ENCODE measurements at places on chromosomes 5 and 9. TPM values are rescaled to one million over a fixed set of nuclear protein-coding genes. Genes with fewer than 3 reads are reported as not detected.

Gene TRAF2
- 34.4 TPM for total RNA-seq

Gene IL7R
- total RNA-seq, result 0.11 TPM

Gene NEUROG1
- total RNA-seq, result 7.3 TPM

Gene PPP2R2B
- 4.1 TPM for total RNA-seq

Gene F12
- total RNA-seq, result 2.3 TPM

Gene LIFR
- total RNA-seq, result 21.3 TPM

Gene PDE4D
- total RNA-seq, result 11.8 TPM

Gene CD14
- total RNA-seq, result 0.28 TPM

Gene FBXO10
- 25.6 TPM for total RNA-seq

GRCh38 chr5:143120460-143121134, 282.9 kb downstream of the NR3C1 start:
- no peaks in the 10 kb centered on the region for H3K36me3 ChIP-seq
- H3K4me3 ChIP-seq, result no peak overlapping the region
- H3K27me3 ChIP-seq, result no peaks in the 10 kb centered on the region
- H3K4me1 ChIP-seq, result no peaks in the 10 kb centered on the region

GRCh38 chr5:36744773-36745589, 131.6 kb upstream of the NIPBL start:
- no peak for DNase-seq
- H3K27ac ChIP-seq, result no peak overlapping the region
- peaks cover 57% of the 10 kb centered on the region for H3K27me3 ChIP-seq
- no peaks in the 10 kb centered on the region for H3K36me3 ChIP-seq
- H3K4me1 ChIP-seq, result peaks cover 13% of the 10 kb centered on the region

DNA sequence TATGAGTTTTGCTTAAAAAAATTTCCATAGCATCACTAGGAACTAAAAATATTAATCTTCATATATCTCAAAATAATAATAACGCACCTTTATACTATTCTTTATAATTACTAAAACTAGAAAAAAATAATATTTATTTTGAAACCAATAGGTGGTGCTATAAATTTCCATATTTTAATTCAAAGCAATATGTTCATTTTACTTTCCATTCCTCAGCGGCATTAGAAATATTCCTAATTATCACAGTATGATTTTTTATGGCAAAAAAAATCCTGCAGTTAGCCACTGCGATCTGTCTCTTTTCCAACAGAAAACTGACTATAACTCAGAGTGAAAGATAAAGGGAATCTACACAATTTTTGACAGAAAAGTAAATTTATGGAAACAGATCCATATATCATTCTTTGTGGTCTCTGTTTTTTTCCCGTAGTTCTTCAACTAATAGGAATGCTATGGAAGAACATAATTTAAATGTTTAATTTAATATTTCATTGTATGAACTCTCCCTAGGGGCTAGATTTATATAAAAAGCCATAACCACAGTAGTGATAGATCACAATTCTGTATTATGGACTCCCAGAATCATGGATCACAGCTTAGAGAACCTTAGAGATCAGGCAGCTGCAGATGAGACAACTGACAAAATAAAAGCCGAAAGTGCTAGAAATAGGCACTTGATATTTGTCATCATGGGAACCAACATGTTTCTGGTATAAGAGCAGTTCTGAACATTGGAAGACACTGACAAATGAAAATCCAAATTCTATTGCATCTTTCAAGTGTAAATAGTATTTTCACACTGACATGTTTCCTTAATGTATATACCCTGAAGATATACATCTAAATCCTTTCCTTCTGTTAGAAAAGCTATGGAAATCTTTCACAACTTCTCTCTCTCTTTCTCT, 167.7 kb upstream of the MPDZ start:
- H3K36me3 ChIP-seq, result no peaks in the 10 kb centered on the region
- H3K4me3 ChIP-seq, result no peak overlapping the region
- DNase-seq, result no peak
- H3K27ac ChIP-seq, result no peak overlapping the region
- H3K4me1 ChIP-seq, result peaks cover 44% of the 10 kb centered on the region

GRCh38 chr9:107425101-107426025, 64.2 kb downstream of the KLF4 start:
- no peak overlapping the region for H3K27ac ChIP-seq
- H3K4me1 ChIP-seq, result peaks cover 14% of the 10 kb centered on the region
- no peaks in the 10 kb centered on the region for H3K36me3 ChIP-seq
- peak overlapping the region; percentile 23 for H3K4me3 ChIP-seq
- DNase-seq, result peak; percentile 78

DNA sequence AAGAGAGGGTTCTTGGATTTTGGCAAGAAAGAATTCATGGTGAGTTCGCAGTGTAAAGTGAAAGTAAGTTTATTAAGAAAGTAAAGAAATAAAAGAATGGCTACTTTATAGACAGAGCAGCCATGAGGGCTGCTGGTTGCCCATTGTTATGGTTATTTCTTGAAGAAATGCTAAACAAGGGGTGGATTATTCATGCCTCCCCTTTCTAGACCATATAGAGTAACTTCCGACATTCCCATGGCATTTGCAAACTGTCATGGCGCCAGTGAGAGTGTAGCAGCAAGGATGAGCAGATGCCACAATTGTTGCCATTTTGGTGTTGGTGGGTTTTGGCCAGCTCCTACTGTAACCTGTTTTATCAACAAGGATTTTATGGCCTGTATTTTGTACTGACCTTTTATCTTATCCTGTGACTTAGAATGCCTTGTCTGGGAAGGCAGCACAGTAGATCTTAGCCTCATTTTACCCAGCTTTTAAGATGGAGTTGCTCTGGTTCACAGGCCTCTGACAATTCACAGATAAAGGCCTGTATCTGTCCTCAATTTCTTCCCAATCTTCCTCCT, 1026.1 kb upstream of the DMAC1 start:
- H3K27me3 ChIP-seq, result no peaks in the 10 kb centered on the region
- H3K27ac ChIP-seq, result no peak overlapping the region
- DNase-seq, result no peak
- peaks cover 8% of the 10 kb centered on the region for H3K36me3 ChIP-seq
- no peak overlapping the region for H3K4me3 ChIP-seq
- H3K4me1 ChIP-seq, result peaks cover 38% of the 10 kb centered on the region

- H3K27me3 ChIP-seq, result no peaks in the 10 kb centered on the region
- DNase-seq, result no peak
- H3K4me3 ChIP-seq, result no peak overlapping the region
- H3K36me3 ChIP-seq, result no peaks in the 10 kb centered on the region
- H3K27ac ChIP-seq, result peak overlapping the region; percentile 45
Measured at GRCh38 chr5:58188262-58188651, 271.6 kb downstream of the PLK2 start.

DNA sequence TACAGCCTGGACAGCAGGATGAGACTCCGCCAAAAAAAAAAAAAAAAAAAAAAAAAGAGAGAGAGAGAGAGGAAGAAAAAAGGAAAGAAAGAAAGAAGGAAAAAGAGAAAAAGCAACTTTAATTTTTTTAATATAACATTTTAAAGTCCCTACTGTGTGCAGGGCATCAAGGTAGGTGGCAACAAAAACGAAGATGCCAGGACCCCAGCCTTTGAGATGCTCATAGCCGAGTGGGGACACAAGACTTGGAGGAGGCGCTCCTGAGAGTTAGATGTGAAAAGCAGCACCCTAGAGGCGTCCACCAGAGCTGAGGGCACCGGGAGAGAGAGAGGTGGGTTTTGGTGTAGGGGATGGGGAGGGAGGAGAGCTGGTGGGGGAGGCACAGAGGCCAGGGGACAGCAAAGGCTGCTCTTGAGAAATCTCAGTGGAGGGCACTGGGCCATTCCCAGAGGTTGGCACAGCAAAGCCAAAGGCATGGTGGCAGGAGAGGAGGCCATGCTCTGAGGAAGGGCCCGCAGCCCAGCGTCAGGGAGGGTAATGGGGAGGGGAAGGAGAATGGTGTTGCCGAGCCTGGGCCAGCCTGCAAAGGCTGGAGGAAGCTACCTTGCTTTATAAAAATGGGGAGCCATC, 135.6 kb downstream of the C9orf50 start:
- no peak overlapping the region for H3K27ac ChIP-seq
- peaks cover 55% of the 10 kb centered on the region for H3K4me1 ChIP-seq
- DNase-seq, result no peak

All from neural crest cell (in vitro differentiated cells).